ENCODE measurements at places on chromosomes 1 and 21. TPM values are rescaled to one million over a fixed set of nuclear protein-coding genes. Genes with fewer than 3 reads are reported as not detected.

The CHI3L2 gene
- total RNA-seq = not detected

The WNT3A gene
- total RNA-seq = not detected

The PLA2G2A gene
- total RNA-seq = not detected

The ARTN gene
- total RNA-seq = not detected

The PLEKHA6 gene
- total RNA-seq = 1.5 TPM

The OR2T29 gene
- total RNA-seq = not detected

The AGO4 gene
- 42.9 TPM for total RNA-seq
